ENCODE measurements at places on chromosomes 7 and 10.

DNA sequence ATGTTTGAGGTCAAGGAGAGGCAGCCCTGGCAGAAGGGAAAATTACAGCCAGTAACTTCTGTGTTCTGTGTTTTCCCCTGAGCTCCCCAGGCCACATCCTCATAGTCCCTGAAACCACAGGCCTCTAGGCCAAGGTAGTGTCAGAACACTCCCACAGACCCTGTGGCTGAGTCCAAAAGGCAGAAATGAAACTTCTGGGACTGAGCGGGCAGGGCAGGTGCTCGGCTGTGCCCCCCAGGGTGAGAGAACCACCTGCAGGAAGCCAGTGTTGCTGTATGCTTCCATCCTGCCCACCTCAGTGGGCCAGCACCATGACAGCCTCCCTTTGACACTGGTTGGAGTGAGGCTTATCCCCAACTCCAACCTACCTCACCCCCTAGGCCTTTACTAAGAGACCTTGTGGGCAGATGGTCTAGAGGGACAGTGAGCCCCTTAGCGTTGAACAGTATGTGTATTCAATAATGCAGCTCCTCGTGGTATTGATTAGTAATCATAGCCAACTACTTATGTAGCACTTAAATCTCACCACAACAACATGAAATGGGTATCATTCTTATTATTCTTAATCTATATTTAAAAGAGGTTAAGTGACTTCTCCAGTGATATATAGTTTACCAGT is 30.3 kb downstream of the PIK3CG start:
- no peak for DNase-seq

GRCh38 chr10:130112821-130113220 is 2.2 kb upstream of the C10orf143 start:
- no peak for DNase-seq

- no peak for DNase-seq
Observed at GRCh38 chr7:34311591-34311990, 346.4 kb upstream of the NPSR1 start.

DNA sequence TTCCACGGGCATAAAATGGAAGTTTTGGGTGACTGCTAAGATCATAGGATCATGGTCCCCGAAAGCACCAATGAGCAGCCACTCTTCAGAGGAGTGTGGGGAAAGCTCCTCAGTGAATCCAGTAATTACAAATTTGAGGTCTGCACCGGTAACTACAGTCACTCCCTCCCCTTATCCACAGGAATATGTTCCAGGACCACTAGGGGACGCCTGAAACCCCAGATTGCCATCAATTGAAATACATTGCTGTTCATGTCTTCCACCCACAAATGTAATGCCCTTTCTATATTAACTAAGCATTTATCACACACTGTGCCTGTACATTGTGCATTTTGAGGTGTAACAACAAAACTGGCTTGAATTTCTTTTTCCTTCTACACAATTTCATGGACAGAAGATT is 447.9 kb upstream of the PFKP start:
- no peak for DNase-seq

- no peak for DNase-seq
Observed at GRCh38 chr7:77281780-77282478, 82.3 kb upstream of the FGL2 start.

DNA sequence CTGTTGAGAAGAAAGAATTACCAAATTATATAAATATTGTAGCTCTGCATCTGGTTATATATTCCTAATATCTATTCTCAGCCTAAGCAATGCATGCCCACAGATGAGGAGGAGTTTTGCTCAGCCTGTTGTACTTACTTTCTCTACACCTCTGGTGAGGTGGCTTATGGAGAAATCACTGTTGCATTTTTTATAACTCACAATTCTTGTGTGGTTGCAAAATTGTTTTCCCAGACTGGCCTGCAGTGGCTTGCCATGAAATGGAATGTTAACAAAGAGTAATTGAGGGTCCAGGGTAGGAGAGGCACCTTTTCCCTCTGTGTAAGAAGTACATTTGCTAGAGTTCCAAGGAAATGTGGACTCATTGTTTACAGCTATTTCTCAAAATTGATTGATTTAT is 202.0 kb upstream of the SEMA3E start:
- no peak for DNase-seq

DNA sequence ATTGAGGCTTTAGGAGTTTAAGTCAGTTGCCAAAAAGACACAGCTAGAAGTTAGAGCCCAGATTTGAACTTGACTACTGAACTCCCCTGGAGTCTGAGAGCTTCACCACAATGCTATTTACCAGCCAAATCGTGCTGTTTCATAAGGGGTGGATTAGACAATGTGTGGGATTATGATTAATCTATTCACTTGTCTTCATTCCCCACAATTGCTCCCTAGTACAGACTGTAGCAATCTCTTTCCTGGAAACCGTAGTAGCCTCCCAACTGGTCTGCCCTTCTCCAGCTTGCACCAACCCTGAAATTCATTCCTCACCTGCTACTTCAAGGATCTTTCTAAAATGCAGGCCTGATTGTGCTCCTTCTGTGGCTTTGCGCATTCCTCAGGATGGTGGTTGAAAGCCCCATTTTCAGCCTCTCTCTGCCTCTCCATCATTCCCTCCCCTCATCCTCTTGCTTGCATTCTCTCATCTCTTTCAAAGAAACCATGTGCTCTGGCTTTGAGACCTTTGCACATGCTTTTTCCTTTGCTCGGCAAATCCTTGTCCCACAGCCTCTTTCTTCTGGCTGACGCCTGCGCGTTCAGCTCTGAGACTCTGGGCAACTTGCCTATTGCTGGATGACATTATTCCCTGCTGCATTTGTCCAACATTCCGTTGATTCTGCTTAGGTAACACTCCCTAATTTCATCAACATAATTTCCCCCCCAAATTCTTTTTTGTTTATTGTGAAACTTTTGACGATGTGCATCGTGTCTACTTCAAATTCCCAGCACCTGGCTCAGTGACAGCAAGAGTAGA is 145.1 kb downstream of the ADRA2A start:
- no peak for DNase-seq

DNA sequence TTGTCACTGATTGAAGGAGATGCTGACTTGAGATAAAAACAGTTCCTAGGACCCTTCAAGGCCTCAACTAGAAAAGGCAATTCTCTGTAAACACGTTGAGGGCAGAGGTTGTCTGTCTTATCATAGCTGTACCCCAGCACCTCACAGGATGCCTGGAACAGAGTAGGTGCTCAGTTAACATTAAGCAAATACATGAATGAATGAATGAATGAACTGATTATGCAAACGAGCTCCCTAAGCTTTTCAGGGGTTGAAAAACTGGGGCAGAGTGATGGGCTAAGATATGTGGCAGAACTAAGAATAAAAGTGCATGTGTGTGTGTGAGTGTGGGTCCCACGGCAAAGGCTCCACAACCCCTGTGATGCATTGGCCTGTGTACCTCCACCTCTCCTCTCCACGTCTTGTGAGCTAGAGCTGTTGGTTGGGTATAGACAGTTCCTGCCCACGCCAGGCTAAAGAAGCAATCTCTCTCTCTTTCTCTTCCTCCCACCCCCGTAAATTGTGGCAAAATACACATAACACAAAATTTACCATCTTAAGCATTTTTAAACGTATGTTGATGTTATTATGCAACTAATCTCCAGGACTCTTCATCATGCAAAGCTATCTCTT is 20.9 kb upstream of the SMC3 start:
- no peak for DNase-seq

DNA sequence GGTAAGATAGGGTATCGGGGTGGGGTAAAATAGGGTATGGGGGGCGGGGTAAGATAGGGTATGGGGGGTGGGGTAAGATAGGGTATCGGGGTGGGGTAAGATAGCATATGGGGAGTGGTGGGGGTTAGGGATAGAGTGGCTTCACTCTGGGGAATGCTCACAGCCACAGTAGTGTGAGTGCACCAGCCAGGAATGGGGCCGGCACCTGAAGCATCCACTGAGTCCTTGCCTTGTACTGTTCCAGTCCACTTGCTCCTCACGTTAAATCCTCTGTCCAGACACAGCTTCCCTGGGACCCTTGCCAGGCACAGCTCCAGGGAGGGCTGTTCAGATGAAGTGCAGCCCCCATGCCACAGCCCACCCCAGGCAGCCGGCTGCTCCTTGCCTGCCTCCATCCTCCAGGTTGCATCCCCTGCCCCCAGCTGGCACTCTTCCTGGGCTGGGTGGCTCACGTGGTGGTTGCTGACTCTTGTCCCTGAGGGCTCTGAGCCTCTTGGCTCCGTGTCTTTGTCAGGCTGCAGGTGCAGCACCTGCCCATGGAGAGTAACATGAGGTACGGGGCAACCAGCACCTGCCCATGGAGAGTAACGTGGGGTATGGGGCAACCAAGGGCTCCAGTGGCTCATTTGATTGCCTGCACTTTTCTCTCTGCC is 268.4 kb downstream of the TCERG1L start:
- no peak for DNase-seq

DNA sequence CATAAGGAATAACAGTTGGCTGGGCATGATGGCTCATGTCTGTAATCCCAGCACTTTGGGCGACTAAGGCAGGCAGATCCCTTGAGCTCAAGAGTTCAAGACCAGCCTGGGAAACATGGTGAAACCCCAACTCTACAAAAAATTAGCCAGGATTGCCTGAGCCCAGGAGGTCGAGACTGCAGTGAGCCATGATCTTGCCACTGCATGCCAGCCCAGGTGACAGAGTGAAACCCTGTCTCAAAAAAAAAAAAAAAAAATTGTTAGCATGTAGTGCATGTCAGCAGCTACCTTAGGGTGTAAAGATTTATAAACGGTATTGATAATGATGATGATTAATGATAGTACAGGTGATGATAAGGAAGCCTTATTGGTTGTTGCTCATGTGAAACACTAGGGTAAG is 331.2 kb upstream of the FZD1 start:
- DNase-seq, result no peak

GRCh38 chr10:96041146-96041545 is 2.2 kb upstream of the CCNJ start:
- no peak for DNase-seq

DNA sequence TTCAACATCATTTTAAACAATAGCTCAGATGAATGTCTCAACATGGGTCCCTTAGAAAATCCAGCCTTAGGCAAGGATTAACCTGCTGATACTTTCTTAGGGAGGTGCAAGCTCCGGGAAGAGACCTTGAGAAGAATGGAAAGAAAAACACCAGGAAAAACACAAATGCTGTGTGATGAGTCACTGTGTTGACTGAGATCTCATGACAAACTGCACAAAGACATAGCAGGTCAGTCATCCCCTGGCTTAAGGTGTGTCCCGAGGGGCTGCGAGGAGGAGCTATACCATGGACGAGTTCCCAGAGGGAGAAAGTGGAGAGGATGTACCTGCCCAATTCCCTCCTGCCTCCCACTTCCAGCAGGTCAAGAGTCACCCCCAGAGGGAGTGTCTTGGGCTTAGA is 98.0 kb downstream of the TEX36 start:
- no peak for DNase-seq

- no peak for DNase-seq
Observed at GRCh38 chr10:130453036-130453720, 317.0 kb downstream of the GLRX3 start.

All from frontal cortex (tissue), 4 donors.